ENCODE measurements at places on chromosomes 12 and 14.

DNA sequence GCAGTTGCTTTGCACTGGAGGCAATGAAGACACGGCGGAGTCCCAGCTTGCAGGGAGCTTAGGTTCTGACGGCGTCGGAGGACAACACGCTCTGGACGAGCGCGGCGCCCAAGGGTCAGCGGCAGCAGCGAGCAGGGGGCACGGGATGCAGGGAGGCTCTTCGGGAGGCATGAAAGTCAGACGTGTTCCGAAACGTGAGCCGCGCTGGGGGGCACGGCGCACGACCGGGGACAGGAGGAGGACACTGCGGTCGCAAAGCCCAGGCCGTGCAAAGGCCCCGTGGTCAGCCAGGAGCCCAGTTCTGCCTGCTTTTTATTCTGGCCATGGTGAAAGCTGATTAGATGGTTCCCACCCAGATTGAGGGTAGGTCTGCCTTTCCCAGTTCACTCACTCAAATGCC is 294.6 kb downstream of the SNAPC1 start:
- no peak for DNase-seq

DNA sequence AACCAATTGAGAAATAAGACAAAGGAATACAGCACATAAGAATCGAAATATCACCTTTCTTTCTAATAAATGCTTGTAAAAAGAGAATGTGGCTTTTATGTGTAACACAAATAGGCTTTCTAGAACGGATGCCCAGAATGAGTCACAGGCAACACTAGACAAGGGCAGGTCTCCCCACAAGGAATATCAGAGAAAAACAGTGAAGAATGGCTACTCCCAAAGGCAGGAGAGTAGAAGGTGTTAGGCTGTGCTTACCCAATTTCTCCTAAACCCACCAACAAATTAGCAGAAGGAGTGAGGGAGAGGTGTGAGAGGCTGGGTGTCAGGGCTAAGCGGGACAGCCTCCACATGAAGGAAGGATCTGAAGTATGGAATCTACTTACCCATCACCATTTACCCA is 55.2 kb downstream of the GALNT4 start:
- no peak for DNase-seq

DNA sequence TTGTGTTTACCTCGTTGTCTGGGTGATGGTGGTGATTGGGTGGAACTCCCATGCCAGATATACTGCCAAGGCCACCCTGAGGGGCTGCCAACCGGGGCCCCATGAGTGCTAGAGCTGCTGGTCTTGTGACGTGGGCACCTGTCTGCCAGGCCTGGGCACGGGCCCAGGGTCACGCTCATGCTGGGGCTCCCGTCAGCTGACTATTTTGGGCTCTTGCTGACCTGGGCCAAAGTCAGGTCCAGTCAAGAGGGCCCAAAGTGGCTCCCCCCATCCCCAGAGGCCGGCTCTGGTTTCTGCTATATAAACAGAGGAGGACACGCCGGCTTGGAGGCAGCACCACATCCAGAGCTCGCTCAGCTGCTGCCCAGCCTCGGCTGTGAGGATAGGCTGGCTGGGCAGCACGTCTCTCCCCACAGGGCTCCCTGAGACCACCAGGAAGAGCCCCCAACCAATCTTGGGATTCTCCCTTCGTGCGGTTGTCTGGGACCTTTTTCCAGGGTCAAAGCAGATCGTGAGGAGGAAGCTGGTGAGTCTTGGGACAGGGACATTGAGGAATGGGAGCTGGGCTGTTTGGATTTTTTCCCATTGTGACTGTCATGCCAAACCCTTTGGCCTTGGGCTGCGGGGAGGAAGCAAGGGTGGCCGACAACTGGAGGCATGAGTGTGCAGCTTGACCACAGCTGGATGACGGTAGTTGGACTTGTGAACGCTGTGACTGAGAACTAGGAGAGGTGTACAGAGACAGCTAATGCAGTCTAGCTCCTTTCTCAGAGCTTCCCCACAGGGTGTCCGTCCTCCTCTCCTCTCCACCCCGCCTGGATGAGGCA is 7.6 kb upstream of the NR4A1 start:
- no peak for DNase-seq

- DNase-seq = no peak
Observed at GRCh38 chr12:126447346-126447745, 1382.1 kb downstream of the AACS start.

DNA sequence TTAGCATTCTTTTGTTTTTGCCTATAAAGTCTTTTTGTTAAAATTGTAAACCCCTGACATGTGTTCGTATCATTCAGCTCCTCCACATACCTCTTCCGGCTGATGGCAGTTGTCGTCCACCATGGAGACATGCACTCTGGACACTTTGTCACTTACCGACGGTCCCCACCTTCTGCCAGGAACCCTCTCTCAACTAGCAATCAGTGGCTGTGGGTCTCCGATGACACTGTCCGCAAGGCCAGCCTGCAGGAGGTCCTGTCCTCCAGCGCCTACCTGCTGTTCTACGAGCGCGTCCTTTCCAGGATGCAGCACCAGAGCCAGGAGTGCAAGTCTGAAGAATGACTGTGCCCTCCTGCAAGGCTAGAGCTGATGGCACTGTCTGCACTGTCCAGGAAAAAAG is 7.7 kb downstream of the ALKBH2 start:
- DNase-seq = no peak

DNA sequence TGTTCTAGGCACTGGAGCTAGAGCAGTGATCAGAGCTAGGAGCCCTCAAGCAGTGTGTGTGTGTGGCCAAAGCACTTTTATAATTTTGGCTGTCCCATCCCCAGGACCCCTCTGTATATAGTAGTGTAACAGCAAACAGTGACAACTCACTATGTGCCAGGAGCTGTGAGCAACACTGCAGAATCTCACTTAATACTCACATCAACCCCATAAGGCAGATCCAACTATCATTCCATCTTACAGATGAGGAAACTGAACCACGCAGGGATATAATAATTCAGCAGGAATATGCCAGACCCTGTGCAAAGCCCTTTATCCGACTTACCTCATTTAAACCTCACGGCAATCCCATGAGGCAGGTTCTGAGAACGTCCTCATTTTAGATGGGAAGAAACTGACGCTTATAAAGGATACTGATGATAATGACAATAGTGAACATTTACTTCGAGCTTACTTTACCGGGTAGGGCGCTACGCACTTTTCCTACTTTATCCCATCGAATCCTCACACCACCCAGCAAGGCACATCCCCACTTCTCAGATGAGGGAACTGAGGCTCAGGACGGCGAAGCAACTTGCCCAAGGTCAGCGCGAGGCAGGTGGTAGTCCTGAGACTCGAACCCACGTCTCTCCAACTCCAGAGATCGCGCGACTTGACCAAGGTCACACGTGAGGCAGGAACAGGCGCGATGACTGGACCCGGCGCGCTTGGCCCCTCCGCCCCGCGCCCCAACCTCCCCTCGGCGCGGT is 687 bp downstream of the RAB35 start:
- no peak for DNase-seq

DNA sequence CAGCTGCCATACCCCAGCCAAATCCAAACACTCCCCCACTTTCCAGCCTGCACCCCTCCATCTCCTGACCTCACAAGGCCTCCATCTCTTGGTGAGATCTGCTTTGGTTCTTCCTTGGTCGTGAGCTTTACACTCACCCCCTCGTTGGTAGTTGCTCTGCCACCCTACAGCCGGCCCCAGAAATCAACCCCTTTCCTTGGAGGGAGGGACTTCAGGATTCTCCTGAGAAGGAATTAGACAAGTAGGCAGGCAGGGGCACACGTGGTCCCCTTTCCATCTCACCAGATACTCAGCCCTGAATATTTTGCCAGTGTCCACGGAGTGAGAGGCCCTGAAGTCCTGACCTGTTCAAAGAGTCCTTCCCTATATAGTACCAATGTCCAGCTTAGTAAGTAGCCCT is 120.0 kb upstream of the PWP1 start:
- no peak for DNase-seq

DNA sequence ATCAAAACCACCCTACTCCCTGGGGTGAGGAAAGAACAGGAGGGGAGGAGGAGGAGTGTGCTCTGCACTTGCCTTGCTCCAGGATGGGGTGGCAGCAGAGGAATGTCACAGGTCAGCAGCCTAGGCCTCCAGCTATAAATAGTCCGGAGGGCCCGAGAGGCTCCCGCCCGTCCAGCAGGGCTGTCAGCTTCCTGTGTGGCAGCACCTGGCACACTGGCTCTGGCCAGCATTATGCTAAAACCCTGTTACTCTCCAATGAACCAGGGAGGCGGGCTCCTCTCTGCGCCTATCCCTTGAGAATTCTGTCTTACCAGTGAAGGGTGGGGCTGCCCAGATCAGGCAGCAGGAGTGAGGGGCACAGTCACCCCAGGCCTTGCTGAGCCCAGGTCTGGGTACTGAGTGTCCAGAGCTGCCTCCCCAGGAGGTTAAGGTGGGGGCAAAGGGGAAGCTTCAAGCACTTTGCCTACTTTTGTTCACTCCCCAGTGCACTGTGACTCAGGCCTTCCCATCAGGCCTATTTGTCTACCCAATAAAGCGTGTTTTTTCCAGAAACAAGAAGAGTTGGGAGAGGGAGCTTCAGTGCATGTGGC is 1.2 kb upstream of the COX14 start:
- DNase-seq = no peak

DNA sequence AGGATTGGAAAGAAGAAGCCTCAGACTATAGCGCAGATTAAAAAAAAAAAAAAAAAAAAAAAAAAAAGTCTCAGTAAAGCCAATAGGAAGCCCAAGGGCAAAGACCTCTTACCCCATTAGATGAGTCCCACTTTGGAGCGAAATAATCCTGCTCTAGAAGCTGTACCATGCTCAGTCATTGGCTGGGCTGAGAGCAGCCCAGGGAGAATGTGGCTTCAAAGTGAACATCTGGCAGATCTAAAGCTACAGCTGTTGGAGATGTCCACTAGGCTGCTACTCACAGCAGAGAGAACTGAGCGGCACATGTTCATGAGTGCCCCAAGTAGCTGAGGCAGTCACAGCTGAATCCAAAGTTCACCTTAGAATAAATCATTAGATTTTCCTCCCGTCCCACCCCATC is 560.9 kb downstream of the MED13L start:
- DNase-seq = no peak

DNA sequence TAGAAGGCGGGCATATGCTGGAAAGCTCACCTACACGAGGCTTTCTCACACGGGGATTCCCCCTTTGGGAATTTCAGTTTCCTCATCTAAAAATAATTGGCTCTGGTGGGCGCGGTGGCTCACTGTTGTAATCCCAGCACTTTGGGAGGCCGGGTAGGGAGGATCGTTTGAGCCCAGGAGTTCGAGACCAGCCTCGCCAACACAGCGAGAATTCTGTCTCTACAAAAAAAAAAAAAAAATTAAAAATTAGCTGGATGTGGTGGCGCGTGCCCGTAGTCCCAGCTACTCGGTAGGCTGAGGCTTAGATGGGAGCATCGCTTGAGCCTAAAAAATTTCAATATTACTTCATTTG is 400 bp upstream of the NDUFA12 start:
- DNase-seq = no peak

- DNase-seq = no peak
Observed at GRCh38 chr12:57732726-57733593, 5.6 kb downstream of the AGAP2 start.

- no peak for DNase-seq
Observed at GRCh38 chr12:52259657-52260243, 14.7 kb upstream of the KRT86 start.
